ENCODE measurements at places on chromosomes 4 and X.

DNA sequence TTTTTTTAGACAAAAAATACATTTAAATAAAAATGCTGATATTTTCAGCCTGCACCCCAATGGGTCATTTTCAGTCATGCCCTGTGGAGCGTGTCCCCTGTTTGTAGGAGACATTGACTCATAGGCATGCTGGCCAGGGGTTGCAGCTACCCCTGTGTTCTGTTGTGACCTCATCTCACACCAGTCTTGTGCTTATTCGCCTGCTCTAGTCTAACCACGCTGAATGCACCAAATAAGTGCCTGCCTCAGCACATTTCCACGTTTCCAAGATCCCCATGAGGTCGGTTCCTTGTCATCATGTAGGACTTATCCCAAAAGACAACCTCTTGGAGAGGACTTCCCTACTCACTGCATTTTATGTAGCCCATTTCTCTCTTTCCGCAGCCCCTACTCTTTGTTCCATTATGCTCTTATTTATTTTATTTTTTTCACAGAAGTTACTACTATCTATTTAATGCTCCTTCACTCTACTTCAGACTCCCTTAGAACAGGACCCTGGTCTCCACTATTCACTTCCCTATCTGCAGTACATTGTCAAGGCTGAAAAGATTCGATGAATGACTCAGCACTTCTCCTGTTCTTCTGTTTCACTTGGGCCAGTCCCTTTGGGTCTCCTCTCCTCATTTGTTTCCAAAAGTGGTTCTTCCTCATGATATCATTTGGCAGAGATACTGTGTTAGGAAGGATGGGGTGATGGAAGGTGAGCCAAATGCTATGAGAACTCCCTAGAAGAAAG lies 109.7 kb downstream of the MSL3 start:
- DNase-seq = no peak

GRCh38 chr4:168028970-168029597 lies 63.3 kb upstream of the ANXA10 start:
- DNase-seq = peak; percentile 59

DNA sequence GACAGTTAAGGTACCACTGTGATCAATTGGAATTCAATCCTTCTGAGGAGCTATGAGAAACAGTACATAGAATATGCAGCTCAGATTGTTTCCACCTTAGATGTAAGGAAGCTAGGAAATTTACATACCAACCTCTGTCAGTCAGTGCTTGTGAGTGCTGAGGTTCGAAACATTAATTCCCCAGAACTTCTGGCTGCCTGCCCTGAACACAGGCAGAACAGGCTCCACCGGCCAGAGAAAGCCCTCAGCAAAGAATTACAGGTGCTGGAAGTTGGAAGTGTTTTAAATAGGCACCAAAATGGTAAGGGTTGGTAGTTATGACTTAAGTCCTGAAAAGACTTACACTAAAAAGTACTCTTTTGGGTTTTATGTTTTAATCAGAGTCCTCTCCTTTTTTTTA lies 651.8 kb downstream of the C4orf33 start:
- no peak for DNase-seq

GRCh38 chr4:113053883-113054282 lies 4.4 kb downstream of the ANK2 start:
- DNase-seq = no peak

DNA sequence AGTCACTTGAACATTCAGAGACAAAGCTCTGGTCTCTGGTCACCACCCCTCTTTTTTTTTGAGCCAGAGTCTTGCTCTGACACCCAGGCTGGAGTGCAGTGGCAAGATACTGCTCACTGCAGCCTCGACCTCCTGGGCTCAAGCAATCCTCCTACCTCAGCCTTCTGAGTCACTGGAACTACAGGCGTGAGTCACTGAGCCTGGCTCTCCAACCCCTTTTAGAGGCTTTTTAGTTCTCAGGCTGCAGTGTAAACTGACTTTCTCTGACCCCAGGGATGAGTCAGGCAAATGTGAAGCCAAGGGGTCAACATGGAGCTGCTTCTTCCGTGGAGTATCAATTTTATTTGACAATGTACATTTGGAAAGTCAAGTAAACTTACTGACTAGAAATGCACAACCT lies 229.2 kb downstream of the PTTG2 start:
- DNase-seq = peak; percentile 92

- no peak for DNase-seq
These were observed 5.7 kb upstream of the FAM9C start for GRCh38 chrX:13050151-13050550.

GRCh38 chr4:138935135-138935807 lies 80.3 kb upstream of the NOCT start:
- DNase-seq = no peak

GRCh38 chr4:163558539-163559044 lies 64.1 kb downstream of the TMA16 start:
- no peak for DNase-seq

GRCh38 chrX:22135994-22136684 lies 104.0 kb downstream of the PHEX start:
- peak; percentile 48 for DNase-seq

- no peak for DNase-seq
These were observed 1160.3 kb downstream of the FSTL5 start for GRCh38 chr4:161003418-161004057.

DNA sequence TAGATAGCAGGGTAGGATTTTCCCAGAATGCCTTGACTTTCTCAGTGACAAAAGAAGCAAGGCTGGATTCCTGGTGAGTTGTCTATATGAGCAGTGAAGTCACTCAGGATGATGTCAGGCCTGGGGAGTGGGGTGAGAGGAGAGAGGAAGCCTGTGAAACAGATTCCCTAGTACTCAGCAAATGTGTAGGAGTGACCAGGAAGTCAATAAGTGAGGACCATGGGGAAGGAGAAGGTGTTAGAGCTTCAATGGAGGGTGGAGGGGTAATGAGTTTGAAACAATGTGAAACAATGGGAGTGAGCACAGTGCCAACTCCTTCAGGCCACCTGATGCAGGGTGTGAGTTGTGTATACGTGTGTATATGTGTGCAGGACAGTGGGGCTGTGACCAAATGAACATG lies 2.4 kb upstream of the SLC9A6 start:
- peak; percentile 3 for DNase-seq

DNA sequence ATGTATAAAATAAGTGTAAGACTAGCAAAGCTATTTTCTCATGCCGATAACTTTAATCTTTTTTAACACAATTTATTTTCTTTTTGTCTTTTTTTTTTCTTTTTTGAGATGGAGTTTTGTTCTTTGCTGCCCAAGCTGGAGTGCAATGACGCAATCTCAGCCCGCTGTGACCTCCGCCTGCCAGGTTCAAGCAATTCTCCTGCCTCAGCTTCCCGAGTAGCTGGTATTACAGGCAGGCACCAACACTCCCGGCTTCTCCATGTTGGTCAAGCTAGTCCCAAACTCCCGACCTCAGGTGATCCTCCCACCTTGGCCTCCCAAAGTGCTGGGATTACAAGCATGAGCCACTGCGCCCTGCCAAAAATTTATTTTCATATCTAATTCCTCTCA lies 164.2 kb upstream of the SLIT2 start:
- no peak for DNase-seq

DNA sequence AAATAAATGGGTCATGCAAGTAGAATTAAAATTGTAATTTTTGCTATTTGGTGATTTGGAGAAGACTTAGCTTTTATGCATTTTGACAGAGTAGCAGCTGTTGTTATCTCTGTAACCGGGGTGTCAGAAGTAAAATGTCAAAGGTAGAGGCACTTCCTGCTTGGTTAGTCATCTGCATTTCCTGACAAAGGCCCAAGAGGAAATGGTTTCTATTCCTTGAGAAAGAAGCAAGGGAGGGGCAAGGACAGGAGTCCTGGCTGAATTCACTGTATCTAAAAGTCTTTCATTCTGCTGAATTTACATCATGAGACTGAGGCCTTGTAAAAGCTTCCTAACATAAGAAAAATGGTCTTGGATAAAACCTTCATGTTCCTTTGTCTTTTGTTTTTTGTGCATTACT lies 550.9 kb upstream of the BOD1L1 start:
- DNase-seq = peak; percentile 33

DNA sequence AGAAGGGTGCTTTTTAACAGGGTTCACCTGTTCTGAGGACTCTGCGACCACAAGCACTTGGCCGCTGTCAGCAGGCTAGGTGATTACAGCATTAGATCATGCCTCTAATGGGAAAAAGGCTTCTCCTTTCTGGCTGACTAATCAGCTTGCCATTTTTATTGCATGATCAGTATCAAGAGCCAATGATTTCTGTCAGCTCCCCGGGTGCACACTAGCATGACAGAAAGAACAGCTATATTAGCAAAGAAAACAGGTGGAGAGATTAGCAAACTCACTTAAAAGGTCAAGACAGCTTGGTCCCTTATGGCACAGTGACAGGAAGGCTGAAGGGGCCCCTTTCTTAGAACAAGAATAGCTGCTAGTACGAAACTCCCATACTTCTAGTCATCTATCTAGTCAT lies 170.0 kb downstream of the SMIM20 start:
- peak; percentile 82 for DNase-seq

DNA sequence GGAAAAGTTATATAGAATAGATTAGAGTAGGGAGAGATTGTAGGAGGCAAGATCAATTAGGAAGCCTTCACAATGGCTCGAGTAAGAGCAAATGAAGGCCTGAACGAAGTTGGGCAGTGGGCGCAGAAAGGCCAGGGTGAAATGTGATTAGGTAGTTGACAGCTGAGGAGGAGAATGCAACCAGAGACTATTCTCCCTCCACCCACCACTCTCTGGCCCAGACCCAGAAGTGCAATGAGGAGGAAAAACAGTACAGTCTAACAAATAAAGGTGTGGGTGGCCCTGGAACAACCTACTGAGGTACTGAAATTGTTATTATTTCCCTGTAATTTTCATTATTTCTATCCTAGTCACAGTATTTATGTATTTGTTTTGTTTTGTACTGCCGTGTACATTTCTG lies 176.7 kb downstream of the SLC39A8 start:
- no peak for DNase-seq

- DNase-seq = no peak
These were observed 563 bp downstream of the FAM13A start for GRCh38 chr4:89056292-89056952.

DNA sequence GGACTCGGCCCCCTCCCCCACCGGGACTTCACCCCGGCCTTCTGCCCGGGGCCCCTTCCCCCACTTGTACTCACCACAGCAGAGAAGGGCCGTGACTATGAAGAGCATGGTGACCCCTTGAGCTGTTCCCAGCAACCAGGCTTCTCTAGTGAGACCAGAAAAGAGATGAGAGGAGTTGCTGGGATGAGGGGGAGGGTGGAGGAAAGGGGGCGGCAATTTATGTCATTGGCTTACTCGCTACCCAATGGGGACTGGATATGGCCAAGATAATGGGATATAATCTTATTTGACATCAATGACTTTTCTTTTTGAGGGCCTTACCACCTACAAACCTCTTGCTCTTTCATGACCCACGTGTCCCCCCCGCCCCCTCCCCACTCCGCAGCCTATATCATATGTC lies 9.9 kb downstream of the IGSF1 start:
- DNase-seq = no peak

GRCh38 chrX:30301208-30301607 lies 8.0 kb downstream of the NR0B1 start:
- no peak for DNase-seq

DNA sequence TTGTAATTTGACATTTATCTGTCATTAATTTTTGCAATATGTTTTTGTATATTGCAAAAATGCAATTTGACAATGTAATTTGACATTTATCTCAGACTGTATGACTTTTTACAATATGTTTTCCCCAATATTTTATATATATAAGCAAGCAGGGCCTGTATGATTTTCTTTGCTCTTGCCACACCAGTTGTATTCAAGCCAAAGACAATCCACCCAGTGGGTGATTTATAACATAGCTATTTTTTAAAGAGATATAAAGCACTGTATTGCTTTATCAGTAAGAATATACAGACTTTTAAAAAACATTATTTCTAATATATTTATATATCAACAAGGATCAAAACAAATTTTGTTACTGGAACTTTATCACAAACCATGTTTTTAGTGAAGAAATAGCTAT lies 47.3 kb downstream of the SLIT2 start:
- no peak for DNase-seq

DNA sequence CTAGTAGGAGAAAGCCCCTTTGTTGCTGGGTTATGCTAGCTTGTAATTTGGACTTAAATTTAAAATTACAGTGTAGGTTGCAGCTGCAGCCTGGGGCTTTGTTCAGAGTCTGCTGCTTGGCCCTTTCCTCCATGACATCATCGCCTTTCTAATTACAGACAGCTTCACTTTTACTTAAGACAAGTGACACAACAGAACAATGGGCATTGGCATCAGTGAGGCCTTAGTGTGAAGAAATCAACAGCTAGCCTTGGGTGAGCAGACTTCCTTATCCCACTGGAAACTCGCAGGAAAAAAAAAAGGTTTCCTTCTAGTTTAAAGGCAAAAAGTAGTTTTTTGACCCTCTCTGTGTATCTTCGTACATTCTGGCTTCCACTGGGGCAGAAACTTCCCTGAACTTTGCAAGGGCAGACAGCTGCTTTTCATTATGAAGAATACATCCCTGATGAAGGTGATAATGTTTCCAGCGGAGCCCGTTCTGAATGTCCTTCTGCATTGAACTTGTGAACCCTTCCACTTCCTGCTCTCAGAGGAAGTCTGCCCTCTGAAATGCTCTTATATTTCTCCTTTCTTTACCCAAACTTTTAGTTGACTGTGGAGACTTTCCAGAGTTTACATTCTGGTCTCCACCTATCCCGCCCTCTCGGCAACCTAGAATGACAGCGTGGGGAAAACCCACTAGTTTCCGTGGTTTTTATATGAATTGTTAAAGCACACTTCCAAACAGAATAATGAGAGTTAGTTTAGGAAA lies 123.2 kb upstream of the FAM9C start:
- no peak for DNase-seq

- peak; percentile 40 for DNase-seq
These were observed 353.1 kb upstream of the NR3C2 start for GRCh38 chr4:148795156-148795864.

DNA sequence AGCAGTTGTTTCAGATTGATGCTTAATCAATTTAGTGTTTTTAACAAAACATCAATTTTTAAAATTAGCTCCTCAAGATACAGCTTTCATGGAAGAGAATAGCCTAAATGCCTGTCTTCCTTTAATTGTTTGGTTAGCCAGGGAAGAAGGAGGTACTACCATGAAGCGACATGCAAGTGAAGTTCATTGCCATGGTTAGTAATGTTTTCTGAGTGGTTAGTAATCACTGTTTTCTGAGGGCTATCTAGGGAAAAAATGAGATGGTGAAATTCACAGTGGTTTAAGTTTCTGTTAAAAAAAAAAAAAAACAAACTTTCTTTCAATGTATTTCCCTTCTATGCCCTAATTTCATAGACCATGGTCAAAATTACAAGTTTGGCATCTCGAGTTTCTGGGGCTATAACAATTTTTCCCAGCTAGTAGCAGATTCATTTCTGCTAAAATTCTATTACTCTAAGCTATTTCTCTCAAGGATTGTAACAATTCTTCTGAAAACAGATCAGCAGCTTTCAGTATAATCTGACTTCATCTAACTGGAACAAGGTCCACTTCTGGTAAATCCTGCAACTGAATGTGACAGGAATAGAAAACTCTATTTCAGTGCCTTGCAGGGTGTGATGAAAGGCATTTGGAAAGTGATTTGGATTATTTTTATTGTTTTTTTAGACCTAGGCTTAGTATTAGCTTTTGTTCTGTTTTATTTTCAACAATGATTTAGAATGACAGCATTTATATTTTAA lies 157.0 kb downstream of the PCDH18 start:
- peak; percentile 27 for DNase-seq

- DNase-seq = no peak
These were observed 102.9 kb downstream of the TEX13A start for GRCh38 chrX:105117621-105118020.

Data from fibroblast of skin of back (primary cell).